ENCODE measurements at places on chromosomes 2 and 18. TPM values are rescaled to one million over a fixed set of nuclear protein-coding genes. Genes with fewer than 3 reads are reported as not detected.

GRCh38 chr18:44916429-44917207, 235.9 kb downstream of the SETBP1 start:
- DNase-seq, result no peak

Gene ARHGAP28
- 27.8 TPM for total RNA-seq

GRCh38 chr18:61225336-61225735, 107.9 kb upstream of the CDH20 start:
- DNase-seq, result no peak

GRCh38 chr2:117718048-117718447, 96.4 kb upstream of the DDX18 start:
- no peak for DNase-seq

GRCh38 chr2:85974390-85974789, 85.6 kb upstream of the ST3GAL5 start:
- no peak for DNase-seq
